ENCODE measurements at places on chromosomes 11 and 22. TPM values are rescaled to one million over a fixed set of nuclear protein-coding genes. Genes with fewer than 3 reads are reported as not detected.

- DNase-seq, result no peak
Observed at GRCh38 chr11:46208803-46209202, 68.7 kb upstream of the CREB3L1 start.

- DNase-seq, result no peak
Observed at GRCh38 chr11:117931331-117931950, 2.2 kb upstream of the TMPRSS13 start.

GRCh38 chr11:102268985-102269470 is 48.3 kb upstream of the BIRC3 start:
- DNase-seq, result no peak

DNA sequence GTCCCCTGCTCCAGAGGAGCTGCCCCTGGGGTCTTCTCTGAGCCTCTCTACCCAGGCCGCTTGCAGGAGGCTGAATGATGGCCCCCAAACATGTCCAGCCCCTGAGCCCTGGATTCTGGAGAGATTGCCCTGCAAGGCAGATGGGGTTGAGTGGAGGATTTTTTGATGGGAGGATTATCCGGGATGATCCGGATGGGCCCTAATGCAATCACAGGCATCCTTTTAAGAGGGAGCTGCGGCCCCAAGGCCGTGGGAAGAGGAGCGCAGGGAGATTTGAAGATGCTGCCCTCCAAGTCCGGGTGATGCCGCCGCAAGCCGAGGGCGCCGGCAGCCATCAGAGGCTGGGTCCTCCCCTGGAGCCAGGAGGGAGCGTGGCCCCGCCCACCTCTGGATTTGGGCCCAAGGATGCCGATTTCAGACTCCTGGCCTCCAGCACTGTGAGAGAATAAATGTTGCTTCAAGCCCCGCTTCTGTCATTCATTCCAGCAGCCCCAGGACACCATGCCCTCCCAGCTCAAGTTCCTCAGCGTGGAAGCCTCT is 66.0 kb downstream of the WNT7B start:
- DNase-seq, result no peak

GRCh38 chr11:121414141-121414913 is 37.8 kb upstream of the SORL1 start:
- DNase-seq, result no peak

GRCh38 chr11:116294630-116295029 is 478.2 kb downstream of the BUD13 start:
- peak; percentile 13 for DNase-seq

- peak; percentile 83 for DNase-seq
Observed at GRCh38 chr11:35424157-35424940, 5.0 kb upstream of the SLC1A2 start.

DNA sequence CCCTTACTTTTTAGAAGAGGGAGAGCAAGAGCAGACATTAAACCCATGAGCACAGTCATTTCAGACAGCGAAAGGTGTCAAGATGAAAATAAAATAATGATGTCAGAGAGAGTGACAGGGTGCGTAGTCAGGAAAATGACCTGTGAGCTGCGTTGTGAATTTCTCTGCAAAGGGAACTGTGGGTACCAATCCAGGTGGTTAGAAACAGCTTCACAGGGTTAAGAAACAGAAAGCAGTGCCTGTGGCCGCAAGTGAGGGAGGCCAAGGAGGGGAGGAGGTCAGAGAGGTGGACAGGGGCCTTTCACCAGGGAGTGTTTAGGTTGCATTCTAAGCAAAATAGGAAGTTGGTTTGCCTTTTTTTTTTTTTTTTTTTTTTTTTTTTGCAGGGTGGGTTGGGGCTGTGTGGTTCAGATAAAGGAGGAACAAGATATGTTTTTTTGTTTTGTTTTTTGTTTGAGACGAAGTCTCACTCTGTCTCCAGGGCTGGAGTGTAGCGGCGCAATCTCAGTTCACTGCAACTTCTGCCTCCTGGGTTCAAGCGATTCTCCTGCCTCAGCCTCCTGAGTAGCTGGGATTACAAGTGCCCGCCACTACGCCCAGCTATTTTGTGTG is 7.9 kb downstream of the TIGD3 start:
- no peak for DNase-seq

GRCh38 chr11:84901991-84902390 is 725.2 kb downstream of the DLG2 start:
- DNase-seq, result peak; percentile 85

DNA sequence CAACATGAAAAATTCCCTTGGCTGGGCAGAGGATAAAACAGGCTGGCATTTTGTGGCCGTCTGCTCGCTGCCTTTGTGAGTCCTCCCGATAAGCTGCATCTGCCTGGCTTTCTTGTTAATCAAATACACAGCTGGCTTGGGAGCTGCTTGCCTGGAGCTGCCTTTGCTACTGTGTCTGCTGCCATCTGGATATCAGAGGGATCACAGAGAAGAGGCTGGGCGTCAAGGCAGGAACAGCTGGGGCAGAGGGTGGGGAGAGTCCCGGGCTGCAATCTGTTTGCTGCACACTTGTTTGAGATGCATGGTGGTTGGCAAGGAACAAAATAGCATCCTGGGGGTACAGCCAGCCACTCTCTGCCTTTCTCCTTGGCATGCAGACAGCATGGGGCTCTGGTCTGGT is 36.0 kb downstream of the COMMD9 start:
- DNase-seq, result no peak

TPH1 gene
- total RNA-seq, result not detected

All from GM23248 (cell line).